Hematopoietic multipotent progenitor cell (in vitro differentiated cells): ENCODE measurements at places on chromosomes 11 and 22.

GRCh38 chr11:363948-364761 lies 5.1 kb upstream of the B4GALNT4 start:
- DNase-seq = peak; percentile 58

DNA sequence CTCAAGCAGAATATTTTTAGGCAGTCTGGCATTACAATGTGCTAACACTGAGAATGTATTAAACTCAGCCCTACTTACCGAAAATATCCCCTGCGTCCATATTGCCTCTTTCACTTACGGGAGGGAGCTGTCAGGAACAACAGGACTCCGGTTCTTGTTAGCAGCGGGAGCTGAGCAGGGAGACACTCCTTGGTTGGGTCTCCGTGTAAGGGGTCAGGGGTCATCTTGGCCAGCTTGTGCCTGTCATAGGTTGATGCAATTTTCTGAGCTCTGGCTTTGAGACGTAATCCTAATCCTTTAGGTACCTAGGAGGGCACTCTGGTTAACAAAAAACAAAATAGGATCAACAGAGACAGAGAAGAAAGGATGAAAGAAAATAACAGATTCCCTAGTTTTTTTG lies 1477.2 kb downstream of the BRD1 start:
- DNase-seq = no peak

- DNase-seq = no peak
These were observed 59.9 kb downstream of the FAT3 start for GRCh38 chr11:92284558-92284957.

DNA sequence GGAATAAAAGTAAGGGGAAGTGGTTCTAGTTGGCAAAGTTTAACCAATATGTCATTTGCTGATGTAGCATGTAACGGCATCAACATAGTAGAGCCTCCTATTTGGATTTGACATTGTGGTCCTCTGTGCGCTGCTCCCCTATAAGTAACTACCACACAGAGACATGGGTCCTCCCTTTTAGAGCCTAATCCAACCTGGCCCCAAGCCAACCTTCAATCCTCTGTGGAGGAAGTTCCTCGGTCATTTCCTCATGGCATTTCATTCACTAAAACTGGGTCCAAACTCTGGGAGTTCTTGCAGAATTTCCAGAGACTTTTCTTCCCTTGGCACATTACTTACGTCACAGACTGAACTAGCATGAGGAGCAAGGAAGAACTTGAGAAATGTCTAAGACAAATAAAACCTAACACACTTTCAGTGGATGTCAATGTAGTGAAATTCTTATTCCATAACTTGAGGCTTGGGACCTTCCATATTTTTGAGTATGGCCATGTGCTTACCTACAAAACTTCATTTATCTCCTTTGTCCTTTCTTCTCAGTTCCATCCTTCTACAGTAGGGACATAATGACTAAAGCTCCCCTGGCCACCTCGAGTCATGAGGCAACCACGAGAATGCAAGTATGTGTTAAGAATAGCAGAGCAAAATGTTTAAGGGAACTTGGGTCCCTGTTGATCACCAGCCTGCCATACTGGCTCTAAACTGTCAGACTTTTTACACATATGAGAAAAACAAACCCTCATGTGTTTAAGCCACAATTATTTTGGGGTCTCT lies 34.7 kb downstream of the MMP20 start:
- DNase-seq = peak; percentile 7

- DNase-seq = no peak
These were observed at the start of gene MORC2 for GRCh38 chr22:30968015-30968923. Gene MORC2 (minus strand): TSS chr22:30968774. CDS start chr22:30967889, 885 bp downstream.

DNA sequence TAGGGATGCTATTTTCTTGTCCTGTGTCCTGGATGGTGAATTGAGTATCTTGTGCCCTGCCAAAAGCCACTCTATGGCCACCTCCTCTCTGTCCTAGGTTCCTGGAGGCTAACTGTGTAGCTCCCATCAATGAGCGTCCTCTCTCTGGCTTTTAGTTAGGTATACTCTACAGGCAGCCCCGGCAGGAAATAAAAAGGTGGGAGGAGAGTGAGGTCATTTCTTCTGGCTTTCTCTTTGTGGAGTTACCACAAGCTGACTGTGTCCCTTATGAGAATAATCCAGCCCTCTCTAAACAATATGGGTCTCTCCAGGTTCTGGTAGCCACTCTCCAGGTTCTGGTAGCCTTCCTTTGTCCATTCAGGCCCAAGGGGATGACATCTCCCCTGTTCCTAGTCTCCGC lies 11.7 kb upstream of the ASPHD2 start:
- DNase-seq = no peak

DNA sequence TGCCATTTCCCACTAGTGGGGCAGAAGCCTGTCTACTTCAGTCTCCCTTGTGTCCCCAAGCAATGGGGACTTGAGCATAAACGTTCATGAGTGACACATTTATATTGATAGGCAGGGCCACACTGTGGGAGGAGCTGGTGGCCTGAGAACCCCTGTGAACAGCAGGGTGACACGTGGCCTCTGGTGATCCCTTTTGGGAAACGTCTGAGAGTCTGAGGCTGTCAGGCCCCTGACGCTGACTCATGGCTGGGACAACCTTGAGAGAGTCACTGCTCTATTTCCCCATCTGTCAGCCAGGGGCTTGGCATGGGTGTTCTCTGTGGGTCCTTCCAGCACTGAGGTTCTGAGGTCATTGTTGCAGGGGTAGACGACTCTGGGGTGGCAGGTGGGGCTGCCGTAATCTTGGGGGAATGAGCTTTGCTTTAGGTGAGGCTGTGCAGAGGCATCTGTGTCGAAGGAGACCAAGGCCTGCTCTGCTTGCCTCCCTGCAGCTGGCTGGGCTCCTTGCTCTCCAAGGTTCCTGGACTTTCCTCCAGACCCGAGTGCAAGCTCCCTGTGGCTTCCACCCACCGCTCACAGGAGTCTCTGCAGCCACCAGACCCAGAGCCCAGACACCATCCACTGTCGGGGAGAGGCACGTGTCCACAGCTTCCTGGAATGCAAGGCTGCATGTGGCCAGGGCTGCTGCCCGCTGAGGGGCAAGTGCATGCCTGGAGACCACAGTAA lies 54.7 kb downstream of the SMIM38 start:
- peak; percentile 45 for DNase-seq

- DNase-seq = no peak
These were observed 83.0 kb downstream of the ALX4 start for GRCh38 chr11:44226945-44227344.

- DNase-seq = no peak
These were observed 1154.2 kb upstream of the TENM4 start for GRCh38 chr11:80595011-80595410.

- no peak for DNase-seq
These were observed 207.1 kb upstream of the ARHGAP20 start for GRCh38 chr11:110919241-110919922.

DNA sequence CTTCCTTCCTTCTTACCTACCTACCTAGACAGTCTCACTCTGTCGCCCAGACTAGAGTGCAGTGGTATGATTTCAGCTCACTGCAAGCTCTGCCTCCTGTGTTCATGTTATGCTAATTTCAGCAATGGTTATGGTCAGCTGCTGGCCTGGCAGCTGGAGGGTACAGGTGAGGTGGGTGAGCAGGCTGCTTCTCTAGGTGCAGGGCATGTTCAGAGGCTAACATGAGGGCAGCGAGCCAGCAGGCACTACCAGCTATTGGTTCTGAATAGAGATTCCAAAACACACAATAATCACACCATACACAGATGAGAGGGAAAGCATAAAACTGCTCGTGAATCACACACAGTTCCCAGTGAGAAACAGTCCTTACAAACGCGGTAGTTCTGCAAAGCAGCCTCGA lies 48.7 kb upstream of the RFPL3 start:
- DNase-seq = no peak

- peak; percentile 54 for DNase-seq
These were observed 2.2 kb downstream of the FXYD2 start for GRCh38 chr11:117822074-117823033.

DNA sequence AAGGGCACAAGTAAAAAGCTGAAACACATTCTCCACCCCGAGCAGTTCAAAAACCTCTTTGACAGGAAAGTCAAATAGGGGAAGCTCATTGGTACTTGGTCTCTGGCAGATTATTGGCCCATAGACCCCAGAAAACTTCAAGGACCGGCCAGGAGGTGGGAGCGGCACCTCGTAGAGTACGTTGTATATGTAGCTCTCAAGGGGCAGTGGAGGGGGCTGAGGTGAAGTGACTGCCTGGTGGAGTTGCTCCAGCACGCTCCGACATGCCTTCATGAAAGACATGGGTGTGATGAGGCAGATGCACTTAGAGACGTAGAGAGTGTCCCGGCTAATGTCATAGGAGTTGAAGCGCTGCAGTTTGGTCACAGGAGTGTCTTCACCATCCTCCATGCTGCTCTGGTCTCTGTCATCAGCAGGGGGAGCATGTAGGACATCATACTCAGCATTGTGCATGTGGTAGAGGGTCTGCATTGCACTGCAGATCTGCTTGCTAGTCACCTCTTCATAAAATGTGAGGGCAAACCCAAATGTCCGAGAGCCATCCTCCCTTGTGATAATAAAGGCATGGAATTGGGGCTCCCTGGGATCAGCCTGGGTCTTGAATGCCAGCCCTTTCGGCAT lies 61.3 kb downstream of the DENND5A start:
- DNase-seq = no peak

- DNase-seq = no peak
These were observed 63.1 kb downstream of the RAB30 start for GRCh38 chr11:83008581-83008923.

DNA sequence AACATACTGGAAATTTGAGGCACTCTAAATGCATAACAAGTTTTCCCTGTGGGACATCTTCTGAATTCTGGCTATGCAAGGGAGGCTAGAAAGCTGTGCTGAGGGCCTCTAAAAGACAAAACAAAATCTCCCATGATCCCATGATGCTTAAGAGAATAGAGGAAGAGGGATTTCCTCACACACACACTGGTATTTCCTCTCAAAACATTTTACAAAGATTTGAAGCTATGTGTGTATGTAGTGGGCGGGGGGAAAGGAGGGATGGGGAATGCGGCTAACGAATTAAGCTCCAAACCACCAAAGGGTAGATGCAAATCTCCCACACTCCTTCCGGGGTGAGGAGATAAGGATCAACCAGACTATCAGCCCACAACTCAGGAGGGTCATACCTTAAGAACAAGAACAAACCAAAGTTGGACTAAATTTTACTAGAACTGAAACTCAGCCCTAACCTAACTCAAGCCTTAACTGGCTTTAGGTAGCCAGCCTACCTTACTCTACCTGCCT lies 6.0 kb downstream of the OR2AT4 start:
- no peak for DNase-seq

GRCh38 chr22:37626556-37627075 lies 12.9 kb upstream of the SH3BP1 start:
- DNase-seq = no peak

DNA sequence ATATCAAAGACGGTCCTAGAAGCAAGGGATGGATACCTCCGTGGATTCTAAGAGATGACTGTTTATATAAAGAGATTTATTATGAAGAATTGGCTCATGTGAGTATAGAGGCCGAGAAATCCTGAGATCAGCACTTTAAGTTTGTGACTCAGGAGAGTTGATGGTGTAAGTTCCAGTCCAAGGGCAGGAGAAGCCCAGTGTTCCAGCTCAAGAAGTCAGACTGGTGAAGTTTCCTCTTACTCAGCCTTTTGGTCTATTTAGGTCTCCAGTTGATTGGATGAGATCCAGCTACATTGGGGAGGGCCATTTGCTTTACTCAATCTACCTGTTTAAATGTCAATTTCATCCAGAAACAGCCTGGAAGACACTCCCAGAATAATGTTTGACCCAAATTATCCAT lies 45.1 kb downstream of the TSPAN18 start:
- no peak for DNase-seq

- no peak for DNase-seq
These were observed at the start of gene GAL for GRCh38 chr11:68684385-68685356. Gene GAL (plus strand): TSS chr11:68684544. CDS start chr11:68684924, 380 bp downstream.

DNA sequence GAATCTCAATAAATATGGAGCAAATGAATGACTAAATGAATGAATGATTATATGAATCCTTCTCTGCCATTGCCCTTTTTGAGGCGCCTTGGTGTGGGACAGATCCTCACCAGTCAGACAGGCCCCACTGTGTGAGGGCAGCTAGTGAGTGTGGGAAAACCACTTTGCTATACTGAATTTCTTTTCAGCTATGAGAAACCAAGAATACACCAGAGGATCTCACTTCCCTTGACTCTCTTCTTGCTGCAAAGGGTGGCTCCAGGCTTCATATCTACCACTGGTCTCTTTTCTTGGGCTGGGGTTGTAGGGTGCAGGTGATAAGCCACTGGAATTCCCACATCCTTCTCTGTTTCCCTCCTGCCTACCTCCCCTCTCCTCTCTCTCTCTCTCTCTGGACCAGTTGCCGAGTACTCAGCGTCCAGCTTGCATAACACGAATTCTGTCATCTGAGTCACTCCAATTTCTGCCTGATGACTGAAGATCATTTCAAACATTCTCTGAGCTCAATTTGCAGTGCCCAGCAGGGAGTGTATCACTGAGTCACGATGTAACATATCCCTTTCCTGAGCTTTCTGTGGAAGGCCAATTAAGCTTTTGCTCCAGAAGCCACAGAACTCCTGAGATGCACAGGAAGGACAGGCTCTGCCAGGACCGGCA lies 304.3 kb upstream of the NCAM1 start:
- DNase-seq = no peak

GRCh38 chr22:40594924-40595323 lies 41.6 kb downstream of the MRTFA start:
- DNase-seq = no peak

DNA sequence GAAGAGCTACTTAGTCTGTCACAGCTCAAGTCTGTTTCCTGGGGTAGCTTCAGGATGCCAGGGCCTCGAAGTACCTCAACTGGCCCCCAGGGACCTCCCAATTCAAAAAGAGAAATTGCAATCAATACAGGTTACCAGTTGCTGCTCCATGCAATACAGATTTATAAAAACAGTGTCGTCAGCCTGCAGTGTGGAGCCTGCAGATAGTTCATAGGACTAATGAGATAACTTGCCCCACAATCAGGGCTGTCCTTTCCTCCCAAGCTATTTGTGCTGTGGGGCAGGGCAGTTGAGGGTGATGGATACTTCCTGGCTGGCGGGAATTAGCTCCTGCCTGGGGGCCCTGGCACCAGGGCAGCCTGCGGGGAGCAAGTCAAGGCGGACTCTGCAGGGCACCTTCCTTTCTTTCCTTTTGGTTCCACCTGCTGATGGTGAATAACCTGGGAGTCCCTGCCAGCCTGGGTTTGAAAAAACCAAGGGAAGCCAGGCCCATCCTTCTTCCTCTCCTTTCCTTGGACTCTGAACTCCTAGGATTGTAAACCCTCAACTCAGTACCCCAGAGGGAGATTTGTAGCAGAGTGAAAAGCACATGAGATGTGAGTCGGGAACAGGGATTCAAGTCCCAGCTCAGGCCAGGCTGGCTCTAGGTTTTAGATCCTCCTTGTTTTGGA lies 216.6 kb downstream of the CEP164 start:
- no peak for DNase-seq

GRCh38 chr11:116427337-116427902 lies 345.4 kb downstream of the BUD13 start:
- DNase-seq = no peak

DNA sequence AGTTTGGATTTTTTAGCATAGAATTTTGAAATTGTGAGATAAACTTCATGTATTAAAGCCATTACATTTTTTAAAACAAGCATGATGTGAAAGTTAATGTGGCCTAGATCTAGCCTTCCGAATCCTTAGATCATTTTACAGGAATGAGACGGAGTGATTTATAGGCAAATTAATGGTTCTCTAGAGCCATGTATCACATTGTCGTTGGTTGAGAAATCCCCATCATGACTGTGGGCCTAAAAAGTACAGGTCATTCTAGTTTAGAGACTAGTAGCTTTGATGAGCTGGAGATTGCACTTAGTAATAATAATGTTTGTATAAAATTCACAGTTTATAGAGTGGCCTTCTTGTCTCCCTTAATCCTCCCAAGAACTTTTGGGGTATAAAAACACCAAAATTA lies 7.1 kb downstream of the EWSR1 start:
- DNase-seq = no peak
